ENCODE measurements at places on chromosomes 3 and 15. TPM values are rescaled to one million over a fixed set of nuclear protein-coding genes. Genes with fewer than 3 reads are reported as not detected.

Gene HEG1
- 146 TPM for total RNA-seq

Gene CEP63
- total RNA-seq = 19.0 TPM

Gene IFRD2
- 54.1 TPM for total RNA-seq

Gene RASA2
- 39.2 TPM for total RNA-seq

Gene CIB2
- total RNA-seq = 1.9 TPM

Gene MEGF11
- total RNA-seq = not detected

Gene EXD1
- not detected for total RNA-seq

Gene PLSCR2
- not detected for total RNA-seq

Gene GALNT15
- total RNA-seq = 27.1 TPM

Gene GAP43
- total RNA-seq = 0.56 TPM

Gene HYAL3
- 6.8 TPM for total RNA-seq

Gene FETUB
- not detected for total RNA-seq

Gene ABCF3
- 81.5 TPM for total RNA-seq

Gene SPINT1
- total RNA-seq = 0.28 TPM

Measured in regular cardiac myocyte (primary cell).